ENCODE measurements at places on chromosomes 16 and 17.
A peak's percentile ranks its signal among the peaks of the same experiment; 100 is the strongest.

- no peak for DNase-seq
These were observed 67.8 kb downstream of the CDH8 start for GRCh38 chr16:61968242-61969076.

DNA sequence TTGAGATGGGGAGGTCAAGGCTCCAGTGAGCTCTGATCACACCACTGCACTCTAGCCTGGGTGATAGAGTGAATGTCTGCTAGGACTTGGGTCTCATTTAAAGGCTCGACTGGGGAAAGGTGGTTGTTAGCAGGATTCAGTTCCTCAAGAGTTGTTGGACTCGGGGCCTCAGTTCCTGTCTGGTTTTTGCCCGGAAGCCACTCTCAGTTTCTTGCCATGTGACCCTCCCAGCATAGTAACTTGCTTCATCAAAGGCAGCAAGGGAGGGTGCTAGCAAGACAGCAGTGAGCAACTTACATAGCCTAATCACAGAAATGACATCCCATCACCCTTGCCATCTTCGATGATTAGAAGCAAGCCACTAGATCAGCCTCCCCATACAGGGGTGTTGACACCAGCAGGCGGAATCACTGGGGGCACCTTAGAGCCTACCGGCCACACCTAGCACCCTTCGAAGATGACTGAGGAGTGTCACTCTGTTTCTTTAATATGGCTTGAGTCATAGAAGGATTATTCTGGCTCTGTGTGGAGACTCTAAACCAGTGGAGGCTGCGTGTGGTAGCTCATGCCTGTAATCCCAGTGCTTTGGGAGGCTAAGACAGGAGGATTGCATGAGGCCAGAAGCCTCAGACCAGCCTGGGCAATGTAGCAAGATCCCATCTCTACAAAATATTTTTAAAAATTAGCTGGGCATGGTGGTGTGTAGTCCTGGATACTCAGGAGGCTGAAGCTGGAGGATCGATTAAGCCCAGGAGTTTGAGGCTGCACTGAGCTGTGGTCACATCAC lies 13.2 kb upstream of the SCNN1B start:
- DNase-seq, result no peak

- no peak for DNase-seq
These were observed 14.4 kb downstream of the NLRC5 start for GRCh38 chr16:57003439-57004386.

DNA sequence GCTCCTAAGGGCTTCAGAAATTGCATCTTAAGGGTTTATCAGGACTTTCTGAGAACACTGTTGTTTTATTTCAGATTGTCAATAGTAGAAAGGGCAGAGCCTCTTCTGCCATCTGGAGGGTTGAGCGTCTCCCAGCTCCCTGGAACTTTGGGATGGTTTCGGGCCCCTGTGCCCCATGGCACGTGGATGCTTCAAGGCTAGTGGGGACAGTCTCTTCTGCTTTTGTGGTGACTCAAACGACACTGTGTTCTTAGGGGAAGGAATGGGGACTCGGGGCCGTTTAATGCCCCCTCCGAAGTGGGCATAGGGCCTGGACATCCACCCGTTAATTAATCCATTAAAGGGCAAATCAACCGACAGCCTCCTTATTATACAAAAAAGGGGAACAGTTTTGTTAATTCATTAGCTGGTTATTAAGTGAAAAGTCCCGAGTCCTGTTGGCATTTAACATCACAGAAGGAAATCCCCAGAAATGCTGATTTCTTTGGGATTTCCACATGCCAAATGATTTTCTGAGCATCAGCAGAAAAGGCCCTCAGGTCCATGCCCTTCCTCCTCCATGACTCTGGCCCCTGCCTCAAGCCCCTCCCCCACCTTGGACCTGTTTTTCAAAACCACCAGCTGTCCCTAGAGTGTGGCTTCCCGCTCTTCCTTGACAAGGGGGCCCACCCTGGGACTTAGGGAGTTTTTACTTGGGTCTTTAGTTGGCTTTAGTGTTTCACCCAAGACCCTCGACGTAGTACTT lies 68.7 kb downstream of the ARSG start:
- peak; percentile 60 for DNase-seq

- peak; percentile 89 for DNase-seq
These were observed 9.0 kb downstream of the C17orf99 start for GRCh38 chr17:78154903-78155811.

DNA sequence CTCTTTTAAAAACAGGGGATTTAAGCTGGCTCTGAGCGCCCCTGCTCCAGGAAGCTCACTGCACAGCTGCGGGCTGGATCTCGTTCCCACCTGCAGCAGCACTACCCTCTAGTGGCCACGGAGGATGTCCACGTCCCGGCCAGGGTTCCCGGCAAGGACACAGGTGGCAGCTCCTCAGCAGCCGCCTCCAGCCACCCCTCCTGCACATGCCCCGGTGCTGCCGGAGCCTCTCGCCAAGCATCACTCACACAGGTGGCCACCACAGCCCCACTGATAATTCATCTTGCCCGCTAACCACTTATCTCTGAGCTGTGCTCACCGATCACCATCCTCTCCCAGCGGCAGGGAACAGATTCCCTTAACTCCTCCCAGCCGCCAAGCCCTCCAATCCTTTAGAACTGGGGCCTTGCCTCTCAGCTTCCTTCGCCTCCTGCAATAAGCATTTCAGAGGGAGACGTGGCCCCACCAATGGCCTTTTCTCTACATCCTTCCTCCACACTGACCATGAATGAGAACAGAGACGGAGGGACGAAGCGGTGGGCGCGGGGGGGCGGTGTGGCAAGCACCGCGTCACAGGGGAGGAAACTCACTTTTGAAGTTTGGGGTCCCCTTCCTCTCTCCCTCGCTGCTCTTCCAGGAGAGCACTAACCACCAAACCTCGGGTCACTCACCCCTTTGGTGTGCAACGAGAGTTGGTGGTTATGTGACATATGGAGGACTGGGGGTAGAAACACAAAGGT lies 222.1 kb downstream of the RBFOX3 start:
- peak; percentile 27 for DNase-seq

GRCh38 chr17:75108193-75108592 lies 1.6 kb upstream of the ARMC7 start:
- no peak for DNase-seq

DNA sequence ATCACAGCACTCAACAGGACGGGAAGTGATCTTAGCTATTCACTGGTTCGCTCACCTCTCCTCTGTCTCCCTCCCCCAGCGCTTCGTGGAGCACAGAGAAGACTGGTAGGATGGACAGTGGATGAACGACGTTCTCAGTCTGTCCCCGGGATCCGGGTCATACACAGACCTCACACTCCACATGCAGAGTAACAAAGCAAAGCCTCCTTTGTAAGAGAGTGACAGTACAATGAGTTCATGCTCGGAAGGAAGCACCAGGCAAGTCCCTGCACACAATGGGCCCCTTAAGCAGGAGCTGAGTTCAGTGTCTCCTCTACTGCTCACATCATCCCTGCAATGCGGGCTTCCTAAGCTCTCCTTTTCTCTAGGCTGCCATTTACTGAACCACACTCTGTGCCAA lies 356.9 kb downstream of the C16orf95 start:
- no peak for DNase-seq

GRCh38 chr17:49898366-49899190 lies 50.7 kb upstream of the TAC4 start:
- DNase-seq, result no peak

DNA sequence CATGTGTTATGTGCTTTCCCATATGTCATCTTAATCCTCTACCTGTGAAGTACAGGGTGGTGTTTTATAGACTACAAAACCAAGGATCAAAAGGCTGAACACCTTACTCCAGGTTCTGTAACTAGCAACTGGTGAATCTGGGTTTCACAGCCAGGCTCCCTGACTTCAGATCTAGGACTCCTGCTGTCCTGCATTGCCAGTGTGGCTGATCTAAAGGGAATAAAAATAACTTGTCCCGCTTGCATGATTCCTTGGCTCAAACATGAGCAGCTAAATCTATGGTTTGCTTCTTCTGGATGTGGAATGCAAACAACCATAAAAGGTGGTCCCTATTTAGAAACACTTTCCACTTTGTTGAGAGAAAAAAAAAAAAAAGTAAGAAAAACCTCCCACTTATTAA lies 3.7 kb upstream of the VWA3A start:
- no peak for DNase-seq

DNA sequence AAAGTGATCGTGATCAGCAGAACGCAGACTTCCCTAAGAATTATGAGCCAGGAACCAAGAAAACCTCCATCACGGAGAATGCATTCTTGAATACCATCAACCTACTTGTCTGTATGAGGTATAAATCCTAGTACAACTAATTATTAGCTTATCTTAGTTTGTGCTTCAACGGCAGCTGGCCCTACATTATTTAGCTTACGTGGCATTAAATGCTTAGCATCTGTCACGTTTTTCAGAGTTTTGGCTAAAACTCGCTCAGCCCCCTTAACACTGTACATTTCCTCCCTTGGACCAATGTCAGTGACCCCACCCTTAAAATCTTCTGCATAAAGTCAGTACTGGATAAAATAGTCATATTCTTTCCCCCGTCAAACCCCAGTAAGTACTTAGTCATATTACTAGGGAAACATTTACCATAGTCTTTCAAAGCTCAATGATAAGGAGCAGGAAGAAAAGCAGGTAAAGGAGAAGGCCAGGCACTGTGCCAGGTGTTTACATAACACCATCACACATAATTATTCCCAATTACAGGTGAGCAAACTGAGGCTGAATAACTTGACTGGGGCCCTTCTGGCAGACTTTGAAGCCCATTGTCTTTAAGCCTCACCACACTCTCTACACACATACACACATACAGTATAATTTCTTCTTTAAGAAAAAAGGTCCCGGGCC lies 16.6 kb upstream of the TXNDC11 start:
- no peak for DNase-seq

- DNase-seq, result no peak
These were observed 262.8 kb downstream of the ABCC12 start for GRCh38 chr16:47892999-47893398.

GRCh38 chr17:34703533-34703932 lies 124.2 kb downstream of the TMEM132E start:
- peak; percentile 36 for DNase-seq

- peak; percentile 45 for DNase-seq
These were observed 935 bp downstream of the USP32 start for GRCh38 chr17:60390925-60391470.

- DNase-seq, result no peak
These were observed 35.0 kb downstream of the BCL7C start for GRCh38 chr16:30858829-30859423.

DNA sequence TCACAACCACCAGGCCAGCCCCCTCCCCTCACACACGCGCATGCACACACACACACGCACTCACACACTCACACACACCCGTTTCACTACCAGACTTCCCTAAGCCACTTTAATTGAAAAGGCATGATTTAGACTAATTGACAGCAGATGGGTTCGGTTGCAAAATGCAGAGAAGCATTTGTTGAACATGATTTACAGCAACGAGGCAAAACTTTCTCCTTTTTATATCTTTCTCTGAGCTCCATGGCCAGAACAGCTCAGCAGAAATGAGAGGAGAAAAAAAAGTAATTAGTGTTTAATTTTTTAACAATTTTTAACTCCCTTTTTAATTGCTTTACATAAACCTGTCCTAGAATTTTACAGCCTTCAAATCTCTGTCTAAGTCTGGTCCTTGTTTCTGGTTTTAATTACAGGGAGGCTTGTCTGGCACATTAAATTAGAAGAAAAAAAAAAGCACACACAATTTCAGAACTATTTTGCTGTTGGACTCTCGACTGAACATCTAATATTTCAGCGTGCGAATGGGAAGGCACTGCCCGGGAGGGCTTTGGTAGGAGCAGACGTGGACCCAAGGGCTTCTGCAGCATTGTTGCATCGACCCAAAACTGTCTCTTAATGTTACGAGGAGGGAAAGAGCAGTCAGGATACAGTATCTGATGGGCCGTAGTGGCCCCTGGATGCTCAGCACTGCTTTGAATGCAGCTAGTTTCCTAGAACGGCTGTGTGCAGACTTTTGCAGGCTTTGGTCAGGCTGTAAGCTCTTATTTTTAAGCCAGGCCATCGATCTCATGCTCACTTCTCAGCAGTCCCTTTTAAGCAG lies 255.9 kb downstream of the SOX9 start:
- DNase-seq, result no peak

DNA sequence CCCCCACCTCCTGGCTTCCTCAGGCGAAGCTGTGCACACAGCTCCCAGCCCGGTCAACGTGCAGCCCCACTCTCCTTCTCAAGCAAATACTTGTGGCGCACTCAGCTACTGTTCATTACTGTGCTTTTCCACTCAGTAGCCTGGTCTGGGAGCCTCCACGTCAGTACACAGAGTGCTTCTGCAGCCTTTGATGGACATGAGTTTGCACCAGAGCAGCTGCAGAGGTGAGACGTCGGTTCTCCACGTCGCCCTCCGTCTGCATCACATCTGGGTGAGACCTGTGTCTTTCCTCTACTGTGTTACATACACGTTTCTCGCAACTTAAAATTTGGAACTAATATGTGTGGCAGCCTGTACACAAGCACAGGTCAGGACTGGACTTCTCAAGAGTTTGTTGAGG lies 334.3 kb downstream of the C16orf95 start:
- DNase-seq, result no peak

Data from suppressor macrophage treated with lipopolysaccharide for 4 hours (primary cell).